ENCODE measurements at places on chromosomes 3 and 15. TPM values are rescaled to one million over a fixed set of nuclear protein-coding genes. Genes with fewer than 3 reads are reported as not detected.

- DNase-seq: no peak
Measured at GRCh38 chr3:175434561-175434960, 575.4 kb downstream of the NAALADL2 start.

DNA sequence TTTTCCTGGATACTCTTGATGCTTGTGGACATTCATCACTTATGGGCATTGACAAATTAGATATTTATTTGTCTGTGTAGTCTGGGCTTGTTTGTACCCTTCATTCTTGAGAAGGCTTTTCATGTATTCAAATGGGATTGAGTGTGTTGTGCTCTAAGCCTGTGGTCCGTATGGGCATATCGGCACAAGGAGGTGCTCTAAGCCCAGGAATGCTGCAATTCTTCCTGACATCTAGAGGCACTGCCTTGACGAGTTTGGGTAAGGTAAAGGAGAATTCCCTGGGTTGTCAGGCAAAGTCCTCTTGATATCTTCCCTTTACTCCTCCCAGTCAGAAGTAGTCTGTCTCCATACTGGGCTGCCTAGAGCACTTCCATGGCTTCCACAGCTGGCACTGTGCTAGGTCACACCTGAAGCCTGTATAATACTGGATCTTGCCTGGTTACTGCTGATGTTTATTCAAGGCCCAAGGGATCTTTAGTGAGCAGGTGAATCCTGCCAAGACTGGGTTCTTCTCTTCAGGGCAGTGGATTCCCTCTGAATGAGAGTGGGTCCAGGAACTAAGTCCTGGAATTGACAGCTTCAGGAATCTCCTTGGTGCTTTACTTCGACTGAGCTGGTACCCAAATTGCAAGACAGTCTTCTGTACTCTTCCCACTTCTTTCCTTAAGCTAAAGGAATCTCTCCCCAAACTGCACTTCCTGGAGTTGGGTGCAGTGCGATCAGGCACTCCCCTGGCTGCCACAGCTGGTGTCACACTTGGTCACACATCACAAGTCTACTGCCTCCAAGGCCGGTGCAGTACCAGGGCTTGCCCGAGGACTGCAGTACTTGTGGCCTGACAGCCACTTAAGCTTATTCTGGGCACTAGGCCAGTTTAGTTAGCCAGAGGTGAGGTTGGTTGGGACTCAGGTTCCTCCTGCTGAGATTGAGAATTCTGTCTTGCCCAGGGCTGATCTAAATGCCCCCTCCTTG is 46.0 kb downstream of the GALK2 start:
- no peak for DNase-seq

DNA sequence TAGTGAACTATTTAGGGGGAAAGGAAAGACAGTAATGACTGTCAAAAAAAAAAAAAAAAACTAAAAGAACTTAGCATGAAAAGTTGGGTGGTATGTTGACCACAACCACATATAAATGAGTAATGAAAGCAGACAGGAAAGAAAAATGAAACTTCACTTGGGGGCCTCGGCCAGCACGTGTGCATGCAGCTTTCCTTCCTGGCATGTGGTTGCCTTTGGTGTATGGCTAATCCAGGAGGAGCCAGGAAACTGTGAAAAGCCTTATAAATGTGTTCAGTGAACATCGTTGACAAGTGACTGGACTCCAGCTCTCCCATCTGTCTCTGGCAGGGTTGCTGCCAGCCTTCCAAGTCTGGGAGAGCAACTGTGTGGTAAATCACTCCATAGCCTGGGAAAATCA is 195.1 kb downstream of the DTWD1 start:
- no peak for DNase-seq

GRCh38 chr3:71461114-71461513 is 122.4 kb downstream of the FOXP1 start:
- no peak for DNase-seq

RMDN3 gene
- 35.4 TPM for polyA plus RNA-seq

DNA sequence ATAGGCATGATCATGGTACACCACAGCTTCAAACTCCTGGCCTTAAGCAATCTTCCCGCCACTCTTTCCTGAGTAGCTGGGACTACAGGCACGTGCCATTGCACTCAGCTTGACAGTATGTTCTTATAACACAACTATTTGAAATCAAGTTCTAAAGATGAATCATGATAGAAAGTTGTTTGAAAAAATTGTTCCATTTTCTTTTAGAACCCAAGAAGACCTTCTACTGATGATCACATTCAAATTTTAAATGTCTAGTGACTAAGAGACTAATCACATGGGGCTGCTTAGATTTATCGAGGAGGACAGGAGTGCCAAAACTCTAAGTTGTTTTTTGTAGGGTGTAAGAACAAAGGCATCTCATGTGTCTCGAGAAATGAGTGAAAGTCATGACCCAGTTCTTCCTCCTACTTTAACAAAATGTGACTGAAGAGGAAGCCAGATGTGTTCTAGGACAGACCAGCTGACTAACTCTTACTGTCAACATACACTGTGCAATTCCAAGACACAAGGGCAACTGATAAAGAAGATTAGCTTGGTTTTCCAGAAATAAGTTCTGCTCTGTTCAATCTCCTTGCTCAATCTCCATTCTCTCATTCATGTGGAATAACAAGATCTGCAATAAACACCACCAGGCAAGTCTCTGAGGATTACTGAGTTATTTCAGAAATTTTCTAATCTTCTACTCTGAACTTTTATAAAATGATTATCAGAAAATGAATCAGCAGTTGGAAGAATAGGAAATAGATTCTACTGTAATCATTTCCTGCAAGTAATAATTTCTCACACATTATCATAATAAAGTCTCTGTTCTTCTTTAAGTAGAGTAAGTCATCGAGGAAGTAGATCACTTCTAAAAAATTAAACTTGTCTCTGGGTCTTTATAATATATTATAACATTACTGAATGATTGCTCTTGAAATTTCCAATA is 122.6 kb upstream of the CCNL1 start:
- DNase-seq: no peak

- no peak for DNase-seq
Measured at GRCh38 chr15:77738038-77738370, 105.3 kb upstream of the LINGO1 start.
